Activated CD4-positive, alpha-beta T cell treated with anti-CD3 and anti-CD28 coated beads for 1 hour (primary cell): ENCODE measurements at places on chromosomes 3 and 15.

DNA sequence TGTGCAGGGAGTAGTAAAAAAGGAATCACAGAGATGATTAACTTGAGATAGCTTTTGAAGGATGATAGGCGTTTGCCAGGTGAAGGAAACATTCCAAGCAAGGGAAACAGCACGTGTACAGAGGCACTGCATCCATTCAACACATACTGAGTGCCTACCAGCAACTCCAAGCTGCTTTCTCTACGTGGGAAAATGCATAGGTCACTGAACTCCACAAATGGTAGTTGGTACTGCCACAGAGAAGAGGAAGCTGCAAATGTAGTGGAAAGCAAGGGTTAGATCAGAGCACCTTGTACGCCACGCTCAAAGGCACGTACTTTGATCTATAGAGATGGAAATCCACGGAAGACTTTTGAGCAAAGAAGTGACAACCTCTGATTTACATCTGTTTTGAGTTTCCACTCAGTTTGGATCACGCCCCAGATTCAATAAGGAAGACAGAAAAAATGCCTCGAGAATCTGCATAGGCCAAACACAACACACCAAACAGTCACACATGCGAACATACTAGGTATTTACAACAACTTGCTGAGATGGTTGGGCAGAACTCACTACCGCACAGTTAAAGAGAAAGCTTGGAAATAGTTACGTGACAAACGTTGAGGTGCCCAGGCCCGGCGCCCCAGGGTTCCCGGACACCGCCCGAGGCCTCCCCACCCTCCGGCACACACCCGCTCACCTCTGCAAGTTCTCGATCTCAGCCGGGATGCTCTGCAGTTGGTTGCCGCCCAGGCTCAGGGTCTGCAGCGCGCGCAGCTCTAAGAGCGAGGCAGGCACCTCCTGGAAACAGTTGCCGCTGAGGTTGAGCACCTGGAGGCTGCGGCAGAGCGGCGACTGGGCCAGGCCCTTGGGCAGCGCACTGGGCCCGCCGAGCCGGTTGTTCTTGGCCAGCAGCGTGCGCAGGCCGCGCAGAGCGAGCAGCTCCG, 826 bp downstream of the LRRC58 start:
- peak; percentile 42 for DNase-seq

GRCh38 chr3:7781395-7781794, 720.2 kb upstream of the LMCD1 start:
- no peak for DNase-seq

- no peak for DNase-seq
Observed at GRCh38 chr3:144665567-144666053, 694.0 kb downstream of the DIPK2A start.

GRCh38 chr3:170862618-170863374, 7.2 kb downstream of the RPL22L1 start:
- no peak for DNase-seq

- no peak for DNase-seq
Observed at GRCh38 chr3:46931631-46932331, 44.8 kb downstream of the CCDC12 start.

GRCh38 chr3:187646906-187647660, 23.1 kb downstream of the SST start:
- DNase-seq: no peak

DNA sequence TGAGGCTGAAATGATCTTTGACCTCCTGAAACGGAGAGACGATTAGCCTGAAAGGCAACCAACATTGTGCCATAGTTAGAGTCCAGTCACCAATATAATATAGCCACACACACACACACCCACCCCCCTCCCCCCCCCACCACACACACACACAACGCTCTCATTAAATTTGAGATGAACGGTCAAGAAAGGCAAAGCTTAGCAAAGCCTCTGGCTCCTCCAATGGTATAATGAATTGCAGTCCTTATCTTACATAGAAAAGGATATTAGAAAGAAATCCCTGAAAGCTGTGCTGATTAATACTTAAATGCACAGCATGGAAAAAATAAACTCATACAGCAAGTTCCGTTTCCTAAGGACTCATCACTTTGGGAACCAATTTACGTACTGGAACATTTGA, 876 bp upstream of the ZNF385D start:
- DNase-seq: no peak

- DNase-seq: no peak
Observed at GRCh38 chr15:68371160-68371559, 60.8 kb downstream of the ITGA11 start.

DNA sequence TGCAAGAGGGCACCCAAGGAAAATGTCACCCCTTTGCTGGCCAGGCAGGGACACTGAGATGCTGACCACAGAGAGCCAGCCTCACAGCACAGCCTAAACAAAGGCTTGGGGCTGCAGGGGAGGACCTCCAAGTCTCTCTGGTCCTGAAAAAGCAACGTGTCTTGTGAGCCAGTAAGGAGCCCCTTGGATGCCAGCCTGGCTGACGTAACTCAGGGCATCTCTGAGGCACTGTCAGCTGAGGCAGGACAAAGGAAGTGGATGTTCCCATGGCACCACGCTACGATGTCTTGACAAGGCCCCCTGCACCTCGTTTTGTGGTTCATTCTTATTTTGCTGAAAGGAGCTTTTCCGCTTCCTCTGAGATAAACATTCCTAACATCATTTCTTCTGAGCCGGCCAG, 160.7 kb downstream of the OR4M2 start:
- DNase-seq: no peak

- no peak for DNase-seq
Observed at GRCh38 chr15:77123854-77124253, 52.9 kb upstream of the TSPAN3 start.

- DNase-seq: no peak
Observed at GRCh38 chr3:148309390-148310035, 388.2 kb upstream of the AGTR1 start.

DNA sequence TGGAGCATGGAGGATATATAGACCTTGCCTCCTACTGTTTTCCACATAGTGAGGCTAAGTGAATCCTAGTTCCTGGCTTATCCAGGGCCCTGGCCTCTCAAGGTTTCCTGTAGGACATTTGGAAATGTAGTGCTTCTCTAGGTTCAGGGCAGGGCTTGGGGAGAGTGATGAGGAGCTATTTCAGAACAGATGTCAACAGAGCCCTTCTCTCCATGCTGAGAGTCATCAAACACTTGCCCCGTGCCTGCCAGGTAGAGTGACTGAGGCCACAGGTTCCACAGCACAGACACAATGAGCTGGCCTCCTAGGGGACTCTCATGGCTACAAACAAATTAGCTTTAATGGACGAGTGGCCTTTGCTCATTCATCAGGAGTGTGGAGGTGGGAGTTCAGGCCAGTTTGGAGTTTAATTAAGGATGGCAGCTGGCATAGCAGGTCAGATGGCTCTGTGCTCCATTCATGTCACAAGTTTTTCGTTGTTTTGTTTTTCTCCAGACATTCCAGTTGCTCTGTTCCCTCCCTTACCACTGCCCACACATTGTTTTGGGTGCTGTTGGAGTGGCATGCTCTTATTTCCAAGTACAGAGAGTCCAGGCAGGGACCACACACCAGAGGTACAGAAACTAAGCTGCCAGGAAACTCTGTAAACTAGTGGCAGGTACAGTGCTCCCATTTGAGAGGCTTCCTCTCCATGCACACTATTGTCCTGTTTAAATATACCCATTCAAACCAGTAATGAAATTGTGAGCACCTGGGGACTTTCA, 189.8 kb downstream of the RYR3 start:
- no peak for DNase-seq

DNA sequence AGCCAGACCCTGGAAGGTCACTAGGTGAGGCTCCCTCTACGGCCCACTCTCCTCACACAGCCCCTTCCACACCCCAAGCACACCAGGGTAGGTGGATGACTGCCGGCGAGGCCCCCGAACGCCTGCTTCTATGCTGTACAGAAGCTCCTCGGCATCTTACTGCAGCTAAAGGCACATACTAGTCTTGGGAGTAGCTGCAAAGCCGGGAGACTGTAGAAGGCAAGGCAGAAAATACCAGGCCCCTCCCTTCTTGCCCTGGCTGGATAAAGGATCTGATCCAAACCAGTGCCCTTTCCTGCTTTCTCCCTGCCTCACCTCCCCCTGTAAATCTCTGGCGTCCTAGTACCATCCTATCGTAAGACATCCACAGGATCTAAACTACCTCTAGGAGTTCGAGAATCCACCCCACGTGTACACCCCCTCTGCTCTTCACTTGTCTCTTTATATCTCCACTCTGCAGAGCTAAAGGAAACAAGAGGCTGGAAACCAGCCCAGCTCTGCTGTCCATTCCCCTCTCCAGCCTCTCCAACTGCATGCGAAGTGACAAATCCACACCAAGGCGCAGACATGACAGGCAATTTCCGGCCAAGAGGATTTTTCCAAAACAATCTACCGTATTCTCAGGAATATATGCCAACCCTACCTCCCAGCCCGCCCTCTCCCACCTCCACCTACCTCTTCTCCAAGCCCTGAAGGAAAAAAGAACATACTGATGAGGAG, 11.8 kb downstream of the TNK2 start:
- no peak for DNase-seq

DNA sequence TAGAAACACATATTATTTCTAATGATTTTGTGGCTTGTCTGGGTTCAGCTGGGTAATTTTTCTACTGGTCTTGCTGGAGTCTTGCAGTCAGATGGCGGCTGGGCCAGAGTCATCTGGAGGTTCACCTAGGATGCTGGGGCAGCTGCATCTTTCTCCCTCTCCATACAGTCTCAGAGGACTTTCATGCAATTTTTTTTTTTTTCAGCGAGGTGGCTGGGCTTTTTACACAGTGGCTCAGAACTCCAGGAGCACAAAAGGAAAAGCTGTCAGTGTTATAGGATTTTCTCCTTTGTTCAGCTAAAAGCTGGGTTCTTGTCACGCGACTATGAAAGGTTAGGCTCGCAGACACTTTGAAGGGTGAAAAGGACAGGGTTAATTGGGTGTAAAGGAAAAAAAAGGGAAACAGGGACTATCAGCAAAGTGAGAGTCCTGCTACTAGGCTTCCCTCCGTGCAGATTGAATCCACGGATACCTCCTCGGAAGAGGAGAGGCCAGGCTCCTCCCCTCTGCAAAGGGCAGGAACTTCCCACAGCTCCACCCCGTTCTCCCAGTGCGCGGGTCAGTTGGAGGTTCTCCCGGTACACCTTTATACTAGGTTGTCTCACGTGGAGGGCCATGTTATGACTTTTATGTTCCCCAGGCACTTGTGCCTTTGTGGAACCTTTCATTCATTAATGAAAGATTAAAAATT, 44.3 kb downstream of the ADGRG7 start:
- no peak for DNase-seq

GRCh38 chr3:14297784-14298236, 104.6 kb upstream of the SLC6A6 start:
- DNase-seq: no peak
